Adrenal gland (tissue), 19 donors: ENCODE measurements at places on chromosomes 5 and 9. TPM values are rescaled to one million over a fixed set of nuclear protein-coding genes. Genes with fewer than 3 reads are reported as not detected.

SPINK1 gene
- 3.4 TPM for total RNA-seq

GRCh38 chr9:116379821-116380220 lies 226.2 kb downstream of the PAPPA start:
- no peak for DNase-seq
- H3K36me3 ChIP-seq, result no peaks in the 10 kb centered on the region
- no peaks in the 10 kb centered on the region for H3K27me3 ChIP-seq
- H3K27ac ChIP-seq, result no peak overlapping the region
- H3K4me3 ChIP-seq, result no peak overlapping the region

DNA sequence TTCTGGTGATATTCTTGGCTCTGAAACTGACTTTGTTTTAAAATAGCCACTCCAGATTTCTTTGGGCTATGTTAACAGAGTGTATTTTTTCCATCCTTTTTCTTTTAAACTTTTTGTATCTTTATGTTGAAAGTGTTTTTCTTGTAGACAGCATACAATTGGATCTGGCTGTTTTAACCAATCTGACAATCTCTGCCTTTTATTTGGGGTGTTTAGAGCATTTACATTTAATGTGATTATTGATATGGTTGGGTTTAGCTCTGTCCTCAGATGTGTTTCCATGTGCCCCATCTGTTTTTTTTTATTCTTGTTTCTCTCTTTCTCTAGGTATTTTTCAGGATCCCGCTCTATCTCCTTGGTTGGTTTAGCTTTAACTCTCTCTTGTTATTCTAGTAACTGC lies 10.7 kb downstream of the SLC6A18 start:
- H3K4me3 ChIP-seq, result no peak overlapping the region
- no peaks in the 10 kb centered on the region for H3K4me1 ChIP-seq
- no peak for DNase-seq
- H3K27ac ChIP-seq, result no peak overlapping the region
- no peaks in the 10 kb centered on the region for H3K27me3 ChIP-seq
- H3K36me3 ChIP-seq, result no peaks in the 10 kb centered on the region

DNA sequence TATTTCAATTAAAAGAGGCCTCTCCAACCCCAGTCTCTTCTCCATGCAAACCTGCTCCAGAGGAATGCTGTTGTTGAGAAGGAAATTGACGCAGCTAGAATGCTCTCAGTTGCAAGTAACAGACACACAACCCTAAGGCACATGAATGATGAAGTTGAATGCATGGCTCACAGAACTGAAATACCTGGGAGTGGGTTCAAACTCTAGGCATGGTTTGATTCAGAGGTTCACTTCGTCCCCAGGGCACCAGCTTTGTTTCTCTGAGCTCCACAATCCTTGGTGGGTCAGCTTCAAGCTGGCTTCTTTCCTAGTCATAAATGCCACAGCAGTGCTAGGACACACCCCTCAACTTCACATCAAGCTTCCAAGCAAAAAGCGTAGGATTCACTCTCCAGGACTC lies 4.6 kb downstream of the ACTL7B start:
- no peaks in the 10 kb centered on the region for H3K36me3 ChIP-seq
- DNase-seq, result no peak
- H3K4me3 ChIP-seq, result no peak overlapping the region
- no peak overlapping the region for H3K27ac ChIP-seq
- H3K4me1 ChIP-seq, result no peaks in the 10 kb centered on the region

DNA sequence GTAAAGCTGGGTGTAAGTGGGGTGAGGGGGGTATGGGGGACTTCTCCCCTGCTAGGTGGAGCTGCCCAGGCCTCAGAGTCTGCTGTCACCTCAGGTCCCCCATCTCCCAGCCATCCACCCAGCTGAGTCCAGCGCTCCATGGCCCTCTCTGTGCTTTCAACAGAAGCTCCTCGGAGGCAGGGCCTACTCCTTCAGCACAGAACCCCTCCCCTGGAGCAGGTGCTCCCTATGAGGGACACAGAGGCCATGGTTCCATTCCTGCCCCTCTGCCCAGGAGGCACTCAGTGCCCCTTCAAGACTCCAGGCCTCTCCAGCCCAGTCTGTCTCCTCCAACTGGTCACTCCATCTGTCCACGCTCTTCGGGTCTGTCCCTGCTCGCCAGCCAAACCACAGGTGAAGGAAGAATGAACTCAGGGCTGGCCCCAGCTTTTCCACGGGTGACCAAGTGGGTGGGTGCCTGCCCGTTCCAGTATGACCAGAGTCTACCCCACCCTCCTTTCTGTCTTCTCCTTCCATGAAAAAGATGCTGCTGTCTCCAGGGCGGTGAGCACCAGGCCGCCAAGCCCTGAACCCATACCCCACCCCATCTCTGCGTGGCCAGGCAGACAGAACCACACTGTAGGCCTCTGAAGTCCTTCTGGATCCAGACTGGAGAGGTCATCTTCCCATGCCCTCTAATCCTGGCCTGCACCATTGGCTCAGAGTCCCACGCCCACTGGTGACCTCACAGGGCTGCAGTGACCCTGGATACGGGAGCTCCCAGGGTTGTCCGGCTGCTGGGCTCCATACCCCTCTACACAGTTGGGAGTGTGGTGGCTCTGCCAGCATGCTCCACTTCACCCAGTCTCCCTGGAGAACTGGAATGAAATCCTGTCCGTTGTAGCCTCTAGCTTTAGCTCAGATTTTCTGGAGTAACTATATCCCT lies 11.9 kb downstream of the GBGT1 start:
- no peaks in the 10 kb centered on the region for H3K27me3 ChIP-seq
- no peak overlapping the region for H3K27ac ChIP-seq
- peaks cover 12% of the 10 kb centered on the region for H3K36me3 ChIP-seq
- no peak overlapping the region for H3K4me3 ChIP-seq
- H3K4me1 ChIP-seq, result peaks cover 18% of the 10 kb centered on the region
